ENCODE measurements at places on chromosomes 13 and 19.

GRCh38 chr19:34124828-34125227 is 47.5 kb upstream of the LSM14A start:
- DNase-seq = no peak

DNA sequence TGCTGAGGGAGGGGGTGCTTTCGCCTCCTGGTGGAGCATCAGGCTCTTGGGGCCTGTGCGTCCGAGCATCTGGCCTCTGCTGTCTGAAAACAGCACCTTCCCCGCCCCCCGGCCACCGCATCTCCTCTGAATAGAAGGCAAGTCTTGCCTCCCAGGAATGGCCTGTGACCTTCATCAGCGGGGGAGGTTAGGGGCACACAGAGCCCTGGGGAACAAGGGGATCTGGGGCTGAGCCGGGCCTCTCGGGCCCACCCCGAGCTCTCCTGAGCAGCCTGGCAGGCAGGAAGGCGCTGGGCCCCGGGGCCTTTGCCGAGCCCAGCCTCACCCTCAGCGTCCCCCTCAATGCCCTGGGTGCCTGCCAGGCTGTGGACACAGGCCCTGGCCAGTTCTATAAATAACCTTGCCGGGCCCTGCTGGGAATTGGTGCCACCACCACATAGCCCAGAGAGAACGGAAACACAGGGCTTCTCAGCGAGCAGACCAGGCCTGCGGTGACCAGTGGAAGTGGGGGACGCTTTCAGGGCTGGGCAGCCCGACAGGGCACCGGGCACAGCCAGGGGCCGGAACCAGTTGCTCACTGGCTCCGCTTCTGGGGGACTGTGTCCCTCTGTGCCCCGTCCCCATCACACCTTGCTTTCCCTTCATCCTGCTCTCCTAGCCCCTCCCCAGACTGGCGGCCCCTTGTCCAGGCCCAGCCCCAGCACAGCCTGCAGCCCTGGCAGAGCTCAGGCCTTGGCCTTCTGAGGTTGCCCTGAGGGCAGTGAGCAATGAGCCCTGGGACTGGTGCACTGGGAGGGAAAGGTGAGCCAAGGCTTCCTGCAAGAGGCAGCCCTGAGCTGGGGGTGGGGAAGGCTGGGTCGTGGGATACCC is 9.5 kb downstream of the STK11 start:
- DNase-seq = no peak

DNA sequence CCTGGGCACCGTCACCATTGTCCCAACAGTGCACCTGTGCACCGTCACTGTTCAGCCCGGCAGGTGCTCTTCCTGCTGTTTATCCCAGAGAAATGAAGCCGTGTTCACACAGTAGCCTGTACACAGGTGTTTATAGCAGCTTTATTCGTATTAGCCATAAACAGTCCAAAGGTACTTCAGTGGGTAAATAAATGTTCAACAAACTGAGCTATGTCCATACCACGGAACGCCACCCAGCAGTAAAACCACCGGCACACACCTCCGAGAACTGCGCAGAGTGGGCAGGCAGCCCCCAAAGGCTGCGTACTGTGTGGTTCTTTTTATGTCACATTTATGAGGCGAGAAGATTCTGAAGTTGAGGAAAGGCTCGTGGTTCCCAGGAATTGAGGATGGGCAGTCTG is 44.9 kb upstream of the DCUN1D2 start:
- DNase-seq = no peak

- no peak for DNase-seq
These were observed 190.1 kb downstream of the OXGR1 start for GRCh38 chr13:96804174-96804573.

DNA sequence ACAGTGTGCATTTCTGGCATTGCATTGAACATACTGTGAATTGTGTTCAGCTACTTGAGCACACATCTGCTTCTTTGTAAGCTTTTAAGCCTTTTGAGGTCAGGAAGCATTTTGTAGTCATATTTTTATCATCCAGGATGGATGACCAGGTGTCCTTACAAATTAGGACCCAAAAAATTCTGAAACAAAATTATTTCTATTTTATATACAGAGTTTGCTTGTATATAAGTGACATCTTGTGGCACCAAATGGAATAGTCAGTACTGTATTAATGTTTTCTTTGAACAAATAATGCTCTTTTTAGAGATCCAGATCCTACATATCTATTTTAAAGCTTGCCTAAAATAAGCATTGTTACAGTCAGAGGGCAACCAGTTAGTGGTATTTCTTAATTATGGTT is 9.5 kb upstream of the SUPT20H start:
- DNase-seq = no peak

GRCh38 chr13:21579754-21580316 is 24.1 kb downstream of the MICU2 start:
- no peak for DNase-seq

DNA sequence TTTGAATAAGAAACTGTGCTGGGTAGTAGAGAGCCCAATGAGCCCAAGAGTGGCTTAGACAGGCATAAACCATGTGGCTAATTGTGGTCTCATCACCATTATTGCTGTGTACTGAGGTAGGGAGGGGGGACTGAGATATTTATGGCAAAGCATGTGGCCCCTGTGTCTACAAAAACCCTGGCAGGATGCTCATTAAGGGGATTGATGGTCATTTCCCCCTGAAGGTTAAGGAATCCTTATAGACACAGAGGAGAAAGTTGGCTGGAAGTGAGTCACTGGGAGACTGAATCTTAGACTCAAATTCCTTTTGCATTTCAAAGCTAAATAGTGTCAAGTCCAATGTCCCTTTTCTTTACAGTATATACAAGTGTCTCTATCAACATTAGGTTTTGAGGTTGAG is 9.8 kb upstream of the DACT3 start:
- no peak for DNase-seq

GRCh38 chr13:83297586-83298290 is 584.5 kb downstream of the SLITRK1 start:
- DNase-seq = no peak
